Activated CD8-positive, alpha-beta memory T cell treated with anti-CD3 and anti-CD28 coated beads, Interleukin-2, amount 50 U/mL, for 4 hours (primary cell): ENCODE measurements at places on chromosomes 7 and 10.

DNA sequence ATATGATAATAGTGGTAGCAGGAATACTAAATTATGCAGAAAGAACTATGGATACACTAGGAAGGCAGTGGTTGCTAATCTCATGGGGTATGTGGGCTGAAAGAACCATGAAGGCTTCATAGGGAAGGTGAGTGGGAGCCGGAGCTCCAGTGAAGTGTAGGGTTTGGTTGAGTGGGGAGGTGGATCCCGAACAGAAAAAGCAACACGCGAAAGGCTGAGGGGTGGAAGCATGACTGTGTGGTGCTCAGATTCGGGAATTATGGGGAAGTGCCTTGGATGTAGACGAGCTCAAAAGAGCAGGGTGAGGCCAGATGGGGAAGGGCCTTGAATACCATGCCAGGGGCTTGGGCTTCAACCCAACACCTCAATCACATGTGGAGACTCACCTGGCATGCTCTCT lies 715.1 kb downstream of the TYW1 start:
- no peak for DNase-seq

DNA sequence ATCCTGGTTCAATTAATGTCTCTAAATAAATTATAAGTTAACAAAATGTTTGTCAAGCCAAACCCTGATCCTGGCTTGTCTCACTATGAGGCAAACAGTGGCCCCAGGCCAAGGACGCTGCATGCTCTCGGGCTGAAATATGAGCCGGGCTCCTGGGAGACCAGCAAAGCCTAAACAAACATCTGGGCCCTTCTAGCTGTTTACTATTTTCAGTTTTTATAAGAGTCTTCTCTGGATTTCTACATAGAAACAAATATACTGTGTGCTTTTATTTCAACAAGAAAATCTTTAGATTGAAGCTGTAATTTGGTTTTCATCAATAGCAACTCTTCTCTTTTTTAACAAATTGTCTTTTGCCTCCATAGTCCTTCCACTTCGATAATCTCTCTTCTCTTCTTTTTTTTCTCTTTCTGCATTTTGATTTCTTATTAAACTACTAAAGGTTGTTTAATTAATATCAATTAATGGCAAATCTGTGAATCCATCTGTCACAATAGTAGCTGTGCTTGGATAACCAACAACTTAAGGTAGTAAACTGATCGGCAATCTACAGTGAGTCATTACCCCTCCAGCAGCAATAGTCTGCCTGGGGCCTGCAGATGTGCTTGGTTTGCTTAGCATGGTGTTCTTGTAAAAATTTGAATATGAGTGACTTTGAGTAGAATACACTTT lies 83.3 kb upstream of the DNAJC1 start:
- DNase-seq, result no peak

DNA sequence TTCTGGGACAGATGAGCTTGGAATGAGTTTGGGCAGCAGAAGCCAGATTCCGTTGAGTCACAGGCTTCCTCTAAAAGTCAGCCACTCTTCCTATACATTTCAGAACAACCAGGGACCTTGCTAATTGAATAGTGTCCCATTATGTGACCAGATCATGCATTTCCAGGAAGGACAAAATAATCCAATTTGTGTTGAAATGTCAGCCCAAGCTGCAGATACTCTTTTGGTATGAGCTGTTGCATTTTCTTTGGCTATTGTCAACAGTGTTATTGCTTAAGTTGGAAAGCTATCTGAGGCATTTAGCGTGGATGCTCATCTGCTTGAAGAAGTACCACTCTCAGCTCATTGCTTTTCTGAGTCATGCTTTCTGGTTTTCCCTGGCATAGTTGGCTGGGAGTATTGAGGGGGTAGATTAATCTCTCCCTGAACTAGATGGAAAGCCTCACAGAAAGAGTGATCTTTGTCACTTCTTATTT lies 223.7 kb upstream of the HABP2 start:
- DNase-seq, result no peak

- DNase-seq, result no peak
These were observed 513 bp downstream of the TMEM178B start for GRCh38 chr7:141074162-141074991.

- no peak for DNase-seq
These were observed 128.0 kb downstream of the NRCAM start for GRCh38 chr7:108328174-108328651.
